ENCODE measurements at places on chromosomes 16 and 17. TPM values are rescaled to one million over a fixed set of nuclear protein-coding genes. Genes with fewer than 3 reads are reported as not detected.

- H3K4me3 ChIP-seq, result no peak overlapping the region
- no peak overlapping the region for H3K27ac ChIP-seq
- no peak for DNase-seq
- peaks cover 28% of the 10 kb centered on the region for H3K27me3 ChIP-seq
- no peaks in the 10 kb centered on the region for H3K36me3 ChIP-seq
These were observed 49.8 kb downstream of the MEAK7 start for GRCh38 chr16:84454611-84455010.

- DNase-seq, result no peak
- H3K4me1 ChIP-seq, result no peaks in the 10 kb centered on the region
- H3K27me3 ChIP-seq, result peaks cover 92% of the 10 kb centered on the region
- no peak overlapping the region for H3K4me3 ChIP-seq
- no peak overlapping the region for H3K27ac ChIP-seq
These were observed 16.7 kb upstream of the KRTAP17-1 start for GRCh38 chr17:41332239-41332638.

Gene KRTAP9-2
- not detected for total RNA-seq

Gene SOX9
- 15.0 TPM for total RNA-seq

Gene PPP1R1B
- 0.36 TPM for total RNA-seq

All from left ventricle myocardium inferior (tissue), 1 donor.